ENCODE measurements at places on chromosomes 2 and 18.

GRCh38 chr2:85504778-85505261, 34.1 kb upstream of the MAT2A start:
- H3K27me3 ChIP-seq: no peaks in the 10 kb centered on the region
- no peaks in the 10 kb centered on the region for H3K36me3 ChIP-seq
- H3K27ac ChIP-seq: no peak overlapping the region
- H3K4me1 ChIP-seq: no peaks in the 10 kb centered on the region
- H3K4me3 ChIP-seq: no peak overlapping the region

DNA sequence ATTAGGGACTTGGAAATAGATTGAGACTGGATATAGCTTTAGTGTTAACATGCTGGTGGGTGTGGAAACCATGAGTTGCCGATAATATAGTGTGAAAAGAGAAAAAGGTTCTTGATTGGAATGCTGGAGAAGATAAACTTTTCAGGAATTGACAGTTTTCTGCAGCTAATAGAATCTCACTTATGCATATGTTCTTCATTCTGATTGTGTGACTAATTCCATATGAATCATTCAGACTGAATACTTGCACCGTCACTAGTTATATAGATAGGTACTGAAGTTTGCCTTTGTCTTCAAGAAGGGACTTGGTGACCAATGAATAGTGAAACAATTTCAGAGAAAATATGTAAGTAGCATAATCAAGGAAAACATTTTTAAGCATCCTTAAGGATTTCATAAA, 225.7 kb upstream of the FOSL2 start:
- DNase-seq: no peak
- H3K27ac ChIP-seq: no peak overlapping the region
- no peaks in the 10 kb centered on the region for H3K27me3 ChIP-seq
- H3K4me3 ChIP-seq: no peak overlapping the region
- no peaks in the 10 kb centered on the region for H3K36me3 ChIP-seq

DNA sequence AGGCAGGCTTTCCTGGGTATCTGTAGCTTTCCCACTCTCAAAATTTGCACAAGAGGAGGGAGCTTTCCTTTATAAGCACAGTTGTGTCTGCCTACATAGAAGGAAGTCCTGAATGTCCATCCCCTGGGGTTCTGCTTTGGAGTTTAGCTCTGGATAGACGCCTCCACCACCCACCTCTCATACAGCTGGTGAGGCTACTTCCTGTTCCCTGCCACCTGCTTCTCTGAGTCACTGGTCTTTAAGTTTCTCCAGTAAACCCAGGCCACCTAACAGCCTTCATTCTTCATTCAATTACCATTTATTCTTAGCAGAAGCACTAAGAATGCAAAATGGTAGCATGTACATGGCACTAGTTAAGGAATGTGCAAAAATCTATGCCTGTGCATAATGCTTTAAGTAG, 407.8 kb downstream of the CDH2 start:
- no peaks in the 10 kb centered on the region for H3K27me3 ChIP-seq
- no peak overlapping the region for H3K4me3 ChIP-seq
- H3K27ac ChIP-seq: no peak overlapping the region

GRCh38 chr18:9334973-9335696, 562 bp downstream of the TWSG1 start:
- peaks cover 6% of the 10 kb centered on the region for H3K4me1 ChIP-seq
- H3K27me3 ChIP-seq: no peaks in the 10 kb centered on the region
- H3K27ac ChIP-seq: peak overlapping the region; percentile 94

DNA sequence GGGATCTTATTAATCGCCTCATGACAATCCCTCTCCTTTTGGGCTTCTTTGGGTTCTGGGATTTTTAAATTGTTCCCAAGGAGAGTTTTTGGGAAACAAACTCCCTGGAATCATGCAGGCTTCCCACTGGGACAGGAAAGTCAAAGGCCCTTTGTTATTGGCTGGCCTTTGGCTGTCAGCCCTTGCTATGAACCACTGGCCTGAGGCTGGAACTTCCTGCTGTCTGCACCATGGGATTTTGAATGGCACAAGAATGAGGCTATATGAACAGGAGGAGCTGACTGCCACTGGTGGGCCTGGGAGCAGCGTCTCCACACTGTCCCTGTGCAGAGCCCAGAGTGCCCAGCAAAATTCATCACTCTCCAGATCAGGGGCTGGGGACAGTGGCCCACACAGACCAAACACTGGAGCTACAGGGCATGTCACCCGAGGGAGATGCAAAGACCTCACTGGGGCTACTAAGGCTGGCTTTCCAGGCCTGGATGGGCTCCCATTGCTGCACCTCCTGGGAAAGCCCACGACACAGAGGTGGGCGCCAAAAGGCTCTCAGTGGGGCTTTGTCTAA, 35.7 kb downstream of the STEAP3 start:
- H3K27me3 ChIP-seq: no peaks in the 10 kb centered on the region
- no peak overlapping the region for H3K4me3 ChIP-seq
- DNase-seq: no peak
- no peaks in the 10 kb centered on the region for H3K36me3 ChIP-seq
- H3K27ac ChIP-seq: no peak overlapping the region

DNA sequence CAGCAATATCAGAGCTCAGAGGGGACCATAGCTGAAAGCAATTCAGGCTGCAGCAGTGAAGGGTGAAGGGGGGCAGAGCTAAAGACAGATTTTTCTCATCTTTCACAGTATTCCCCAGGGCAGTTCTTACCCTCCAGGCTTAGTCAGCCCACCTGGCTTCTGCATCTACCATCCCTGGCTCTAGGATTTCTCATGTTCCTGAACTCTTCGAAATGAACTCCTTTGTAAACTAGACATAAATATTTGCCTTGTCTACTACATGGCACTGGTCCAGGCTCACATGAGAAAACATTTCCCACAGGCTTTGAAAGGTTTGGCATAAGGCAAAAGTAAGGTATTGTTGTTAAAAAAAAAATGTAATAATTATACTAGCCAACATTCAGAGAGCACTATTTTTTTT, 23.6 kb upstream of the NEB start:
- H3K36me3 ChIP-seq: no peaks in the 10 kb centered on the region
- peak; percentile 66 for DNase-seq
- H3K27ac ChIP-seq: no peak overlapping the region
- H3K4me1 ChIP-seq: no peaks in the 10 kb centered on the region

DNA sequence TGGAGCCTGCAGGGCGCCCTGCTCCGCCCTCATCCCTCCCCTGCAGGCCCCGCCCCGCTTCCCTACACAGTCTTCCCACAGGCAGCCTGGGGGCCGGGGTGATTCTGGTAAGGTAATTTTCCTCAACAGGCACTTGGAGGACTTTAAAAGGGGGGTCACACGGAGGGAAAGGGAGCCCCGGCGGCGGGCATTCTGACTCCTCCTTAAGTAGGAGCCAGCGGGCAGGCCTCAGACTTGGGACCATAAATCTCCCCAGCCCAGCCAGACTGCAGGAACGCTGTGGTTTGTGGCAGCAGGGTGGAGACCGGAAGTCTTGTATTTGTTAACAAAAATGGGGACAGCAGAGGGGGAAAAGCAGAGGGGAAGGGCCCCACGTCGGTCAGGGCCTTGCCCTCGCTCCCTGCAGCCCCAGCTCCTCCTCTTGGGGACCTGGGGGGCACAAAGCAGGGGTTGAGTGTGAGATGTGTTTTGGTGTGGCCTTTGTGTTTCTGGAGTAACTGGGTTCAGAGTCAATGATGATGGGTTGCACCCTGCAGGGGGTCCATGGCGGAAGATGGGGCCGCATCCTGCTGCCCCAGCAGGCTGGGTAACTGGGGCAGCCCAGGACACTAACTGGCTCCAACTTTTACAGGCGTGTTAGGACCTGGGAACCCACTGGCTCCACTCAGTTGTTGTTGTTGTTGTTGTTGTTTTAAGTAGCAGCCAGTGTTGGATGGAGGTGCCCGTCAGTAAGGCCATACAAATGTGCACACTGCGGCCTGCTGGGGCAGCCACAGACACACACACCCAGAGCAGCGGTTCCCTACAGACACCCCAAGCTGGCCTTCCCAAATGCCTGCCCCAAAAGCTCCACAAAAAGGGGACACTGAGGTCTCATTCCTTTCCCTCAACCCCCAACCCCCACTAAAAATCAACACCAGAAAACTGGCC, 27.7 kb downstream of the SMAD7 start:
- no peaks in the 10 kb centered on the region for H3K36me3 ChIP-seq
- peak; percentile 71 for DNase-seq
- no peaks in the 10 kb centered on the region for H3K27me3 ChIP-seq
- H3K4me3 ChIP-seq: peak overlapping the region; percentile 13
- peak overlapping the region; percentile 66 for H3K27ac ChIP-seq
- H3K4me1 ChIP-seq: peaks cover 16% of the 10 kb centered on the region

DNA sequence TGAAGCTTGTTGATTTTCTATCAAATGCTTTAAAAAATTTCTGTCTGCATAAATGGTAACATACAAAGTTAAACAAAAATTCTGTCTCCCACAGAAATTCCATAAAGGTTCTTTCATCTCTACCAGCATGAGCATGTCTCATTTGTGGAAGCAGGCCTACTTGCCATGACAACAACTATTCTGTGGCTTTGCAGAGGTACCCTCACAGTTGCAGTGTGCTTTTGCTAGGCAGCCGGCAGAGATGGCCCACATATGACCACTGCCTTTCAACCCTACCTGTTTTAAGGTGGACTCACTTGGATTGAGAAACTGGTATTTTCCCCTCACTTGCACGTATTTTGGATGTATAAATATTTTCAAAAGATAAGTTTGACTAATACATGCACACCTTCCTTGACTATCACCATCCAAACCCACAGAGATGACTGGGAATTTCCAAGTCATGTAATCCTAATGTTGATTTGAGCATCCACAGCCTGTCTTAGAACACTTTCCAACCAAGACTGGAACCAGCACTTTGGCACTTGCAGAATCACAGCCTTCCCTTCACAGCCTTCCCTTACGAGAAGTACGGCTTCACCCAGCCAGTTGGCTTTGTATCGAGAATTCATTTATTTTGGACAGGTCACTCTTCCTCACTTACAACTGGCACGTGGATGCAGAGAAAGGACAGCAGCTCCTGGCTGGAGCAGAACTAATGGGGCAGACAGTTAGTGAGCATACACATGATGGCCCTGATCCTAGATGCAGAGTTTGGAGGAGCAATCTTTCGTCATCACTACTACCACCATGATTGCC, 9.3 kb upstream of the FHL2 start:
- peaks cover 9% of the 10 kb centered on the region for H3K4me1 ChIP-seq
- H3K27me3 ChIP-seq: no peaks in the 10 kb centered on the region
- no peak overlapping the region for H3K4me3 ChIP-seq
- no peak overlapping the region for H3K27ac ChIP-seq

- DNase-seq: no peak
- no peaks in the 10 kb centered on the region for H3K36me3 ChIP-seq
- H3K4me3 ChIP-seq: no peak overlapping the region
Observed at GRCh38 chr2:178005756-178006155, 66.8 kb downstream of the PDE11A start.

GRCh38 chr2:46548103-46548486, 68.7 kb downstream of the TMEM247 start:
- no peaks in the 10 kb centered on the region for H3K36me3 ChIP-seq
- no peaks in the 10 kb centered on the region for H3K4me1 ChIP-seq
- no peak overlapping the region for H3K4me3 ChIP-seq
- no peak for DNase-seq
- H3K27ac ChIP-seq: no peak overlapping the region

All from prostate gland (tissue), 2 donors.